ENCODE measurements at places on chromosomes 16 and 17.

GRCh38 chr17:30274887-30275286, 16.9 kb downstream of the BLMH start:
- no peak for DNase-seq

DNA sequence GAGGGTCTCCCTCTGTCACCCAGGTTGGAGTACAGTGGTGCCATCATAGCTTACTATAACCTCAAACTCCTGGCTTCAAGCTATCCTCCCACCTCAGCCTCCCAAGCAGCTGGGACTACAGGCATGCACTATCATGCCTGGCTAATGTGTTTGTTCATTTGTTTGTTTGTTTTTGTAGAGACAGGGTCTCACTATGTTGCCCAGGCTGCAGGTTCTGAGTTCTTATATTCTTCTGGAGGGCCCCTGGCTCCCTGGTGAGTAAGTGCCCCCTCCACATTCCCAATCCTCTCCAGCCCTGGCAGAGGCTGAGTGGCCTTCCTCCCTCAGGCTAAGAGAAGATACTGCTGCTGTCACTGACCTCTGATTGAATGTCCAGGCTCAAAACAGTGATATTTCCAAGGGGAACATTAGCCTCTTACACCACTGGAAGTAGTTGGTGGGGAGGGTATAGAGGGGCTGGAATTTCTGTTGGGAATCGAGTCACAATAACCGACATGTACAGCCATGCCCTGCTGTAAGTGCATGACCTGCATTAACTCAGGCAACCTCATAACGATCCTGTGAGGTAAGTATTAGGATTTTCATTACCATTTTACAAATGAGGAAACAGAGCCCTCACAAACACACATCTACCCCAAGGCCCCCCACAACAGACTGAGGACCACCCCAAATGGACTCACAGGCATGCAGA, 2.7 kb upstream of the ETV4 start:
- no peak for DNase-seq

DNA sequence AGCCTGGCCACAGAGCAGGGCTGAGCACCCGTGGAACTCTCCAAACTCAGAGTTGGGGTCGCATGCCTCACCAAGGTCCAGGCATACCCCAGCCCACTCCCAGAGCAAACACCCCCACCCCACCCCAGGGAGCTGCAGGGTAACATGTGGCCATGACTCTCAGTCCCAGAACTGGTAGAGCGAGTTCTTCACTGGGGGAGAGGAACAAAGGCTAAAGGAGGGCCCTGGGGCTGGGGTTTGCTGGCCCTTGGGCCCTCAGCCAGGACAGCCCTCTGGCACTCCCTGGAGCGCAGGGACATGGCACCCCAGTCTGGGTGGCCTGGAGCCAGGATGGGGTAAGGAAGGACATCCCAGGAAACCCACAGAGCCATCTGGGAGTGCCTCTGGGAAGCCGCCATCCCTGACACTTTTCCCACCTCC, 4.2 kb downstream of the HID1 start:
- no peak for DNase-seq

GRCh38 chr17:31466096-31466760, 74.8 kb downstream of the RAB11FIP4 start:
- no peak for DNase-seq

DNA sequence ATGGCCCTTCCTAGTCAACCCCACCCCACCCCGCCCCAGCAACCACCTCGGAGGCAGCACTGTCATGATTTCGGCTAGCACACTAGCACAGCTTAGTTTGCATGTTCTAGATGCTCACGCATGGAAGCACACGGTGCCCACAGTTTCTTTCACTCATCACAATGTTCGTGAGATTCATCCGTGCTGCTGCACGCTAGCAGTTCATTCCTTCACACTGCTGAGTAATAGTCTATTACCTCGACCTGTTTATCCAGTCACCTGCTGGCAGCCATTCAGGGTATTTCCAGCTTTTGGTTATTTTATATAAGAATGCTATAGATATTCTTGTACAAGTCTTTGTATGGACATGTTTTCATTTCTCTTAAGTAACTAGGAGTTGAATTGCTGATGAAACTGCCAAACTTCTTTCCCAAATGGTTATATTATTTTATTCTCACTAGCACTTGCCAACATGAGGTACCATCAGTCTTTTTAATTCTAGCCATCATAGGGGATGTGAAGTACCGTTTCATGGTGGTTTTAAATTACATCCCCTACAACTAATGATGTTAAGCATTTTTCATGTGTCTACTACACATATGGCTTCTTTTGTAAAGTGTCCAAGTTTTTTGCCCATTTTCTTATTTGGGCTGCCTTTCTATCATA, 75.7 kb downstream of the CYTH1 start:
- no peak for DNase-seq

GRCh38 chr17:40443196-40443987, at the start of gene IGFBP4:
TSS of gene IGFBP4 (plus strand) at chr17:40443450. CDS start at chr17:40443736, 286 bp downstream.
- no peak for DNase-seq

GRCh38 chr17:16288860-16289571, 64.3 kb downstream of the CENPV start:
- DNase-seq, result no peak

GRCh38 chr17:79028496-79029326, 4.7 kb downstream of the C1QTNF1 start:
- no peak for DNase-seq
